ENCODE measurements at places on chromosomes 2 and 18.

- no peak for DNase-seq
Measured at GRCh38 chr18:36522509-36522908, 225.0 kb downstream of the FHOD3 start.

- no peak for DNase-seq
Measured at GRCh38 chr2:57936216-57936615, 110.4 kb upstream of the VRK2 start.

DNA sequence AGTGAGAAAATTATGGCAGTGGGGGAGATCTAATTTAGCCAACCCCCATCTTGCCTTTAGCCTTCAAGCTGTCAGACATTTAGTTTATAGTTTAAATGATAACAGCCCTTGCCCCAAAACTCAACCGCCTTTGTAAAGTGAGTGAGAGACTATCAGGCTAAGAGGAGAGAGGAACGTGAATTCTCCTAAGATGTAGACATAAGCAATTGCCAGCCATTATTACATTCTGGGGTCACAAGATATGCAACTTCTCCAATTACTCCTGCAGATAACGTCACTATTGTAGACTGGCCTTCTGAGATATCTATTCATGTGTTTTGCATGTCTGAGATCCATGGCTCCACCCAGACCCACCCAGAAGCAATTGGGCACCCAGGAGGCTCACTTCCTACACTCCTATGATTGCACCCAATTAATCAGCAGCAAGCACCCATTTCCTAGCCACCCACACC is 307.3 kb downstream of the NBAS start:
- no peak for DNase-seq

DNA sequence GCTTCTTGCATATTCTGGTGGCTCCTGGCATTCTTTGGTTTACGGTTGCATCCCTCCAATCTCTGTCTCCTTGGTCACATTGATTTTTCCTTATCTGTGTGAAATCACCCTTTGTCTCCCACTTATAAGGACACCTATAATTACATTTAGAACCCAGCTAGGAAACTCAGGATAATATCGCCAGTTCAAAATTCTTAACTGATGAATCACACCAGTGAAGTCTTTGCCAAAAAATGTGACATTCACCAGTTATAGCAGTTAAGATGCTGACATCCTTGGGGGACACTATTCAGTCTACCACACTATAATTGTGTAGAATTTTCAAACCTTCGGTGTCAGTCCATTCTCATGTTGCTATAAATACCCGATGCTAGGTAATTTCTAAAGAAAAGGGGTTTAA is 320.2 kb downstream of the TMX3 start:
- DNase-seq: no peak

DNA sequence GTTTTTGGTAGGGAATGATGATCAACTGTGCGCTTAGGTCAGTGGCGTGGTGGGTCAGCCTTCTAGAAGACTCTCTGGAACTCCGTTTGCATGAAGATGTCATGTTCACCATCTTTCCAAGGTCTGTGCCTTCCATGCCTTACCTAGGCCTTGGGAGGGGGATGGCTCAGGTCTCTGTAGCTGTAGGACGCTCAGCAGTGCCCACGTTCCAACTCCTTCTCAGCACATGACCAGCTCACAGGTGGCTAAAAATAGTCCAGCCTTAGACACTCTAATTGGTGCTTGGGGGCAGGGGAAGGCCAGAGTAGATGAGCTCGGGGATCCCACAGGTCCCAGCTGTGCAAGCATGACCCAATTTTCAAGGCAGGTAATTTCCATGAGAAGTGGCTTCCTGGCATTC is 42.3 kb upstream of the TEX51 start:
- no peak for DNase-seq

GRCh38 chr2:20468549-20469500 is 22.0 kb downstream of the RHOB start:
- DNase-seq: no peak

- no peak for DNase-seq
Measured at GRCh38 chr2:9410108-9410507, 13.2 kb downstream of the ITGB1BP1 start.

GRCh38 chr2:153823880-153824279 is 47.8 kb upstream of the GALNT13 start:
- no peak for DNase-seq

- no peak for DNase-seq
Measured at GRCh38 chr2:222969491-222969890, 82.5 kb upstream of the KCNE4 start.

GRCh38 chr2:26305540-26305939 is 40.4 kb upstream of the SELENOI start:
- DNase-seq: no peak
